ENCODE measurements at places on chromosomes 7 and 10.
A peak's percentile ranks its signal among the peaks of the same experiment; 100 is the strongest.

DNA sequence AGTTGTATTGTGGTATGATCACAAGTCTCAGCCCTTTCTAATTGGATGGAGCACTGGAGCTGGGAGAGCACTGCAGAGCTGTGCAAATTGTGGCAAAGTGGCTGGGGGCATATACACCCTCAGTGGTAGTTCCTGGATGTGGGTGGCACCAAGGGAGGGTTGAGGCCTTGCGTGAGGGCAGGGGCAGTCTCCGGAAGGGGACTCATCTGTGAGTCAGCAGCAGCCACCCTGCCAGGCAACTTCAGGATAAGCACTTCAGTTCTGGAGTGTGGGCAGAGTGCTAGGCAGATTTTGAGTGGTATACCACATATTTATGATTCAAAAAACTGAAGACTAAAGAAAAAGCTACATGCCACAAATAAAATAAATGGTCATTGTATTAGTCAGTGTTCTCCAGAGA, 210.5 kb downstream of the ETV1 start:
- no peak for DNase-seq

GRCh38 chr7:80881351-80881900, 37.4 kb downstream of the SEMA3C start:
- peak; percentile 26 for DNase-seq

- DNase-seq = no peak
Observed at GRCh38 chr7:128357217-128357613, 4.3 kb downstream of the PRRT4 start.

GRCh38 chr10:77361426-77361825, 276.2 kb downstream of the KCNMA1 start:
- DNase-seq = no peak

GRCh38 chr10:115830265-115830970, 442.6 kb downstream of the GFRA1 start:
- no peak for DNase-seq

- no peak for DNase-seq
Observed at GRCh38 chr10:42488416-42488815, 150.0 kb downstream of the ZNF33B start.

- DNase-seq = no peak
Observed at GRCh38 chr10:124002391-124003069, 90.9 kb downstream of the CHST15 start.

DNA sequence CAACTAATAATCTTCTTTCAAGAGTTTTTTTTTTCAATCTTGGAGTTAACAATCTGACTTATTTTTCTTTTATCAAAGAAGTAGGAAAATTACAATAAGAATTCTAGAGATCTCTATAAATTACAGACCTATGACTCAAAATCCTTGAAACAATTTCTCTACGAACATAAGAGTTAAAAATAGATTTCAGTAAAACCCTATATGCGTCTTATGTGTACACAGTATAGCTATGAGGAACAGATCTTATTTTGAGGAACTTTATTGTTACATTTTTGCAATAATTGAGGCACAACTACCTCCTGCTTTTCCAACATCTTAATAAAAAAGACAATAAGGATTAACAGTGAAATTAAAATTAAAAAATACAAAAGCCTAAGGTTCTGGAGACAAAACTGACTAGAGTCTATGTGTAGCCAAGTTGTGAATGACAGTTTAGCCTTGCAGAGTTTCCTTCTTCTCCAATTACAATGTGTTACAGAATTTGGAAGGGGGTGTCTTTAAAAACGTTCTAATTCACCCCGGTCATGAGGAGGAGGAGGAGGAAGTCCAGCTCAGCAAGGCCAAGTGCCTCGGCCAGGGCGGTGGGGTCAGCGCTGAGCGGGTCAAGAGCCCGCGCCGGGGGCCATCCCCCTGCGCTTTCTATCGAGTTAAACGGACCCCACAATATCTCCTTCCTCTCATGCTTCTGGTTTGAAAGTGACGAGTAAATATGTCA, 40.5 kb downstream of the AMZ1 start:
- peak; percentile 84 for DNase-seq

GRCh38 chr7:11846361-11846955, 14.5 kb upstream of the THSD7A start:
- no peak for DNase-seq

DNA sequence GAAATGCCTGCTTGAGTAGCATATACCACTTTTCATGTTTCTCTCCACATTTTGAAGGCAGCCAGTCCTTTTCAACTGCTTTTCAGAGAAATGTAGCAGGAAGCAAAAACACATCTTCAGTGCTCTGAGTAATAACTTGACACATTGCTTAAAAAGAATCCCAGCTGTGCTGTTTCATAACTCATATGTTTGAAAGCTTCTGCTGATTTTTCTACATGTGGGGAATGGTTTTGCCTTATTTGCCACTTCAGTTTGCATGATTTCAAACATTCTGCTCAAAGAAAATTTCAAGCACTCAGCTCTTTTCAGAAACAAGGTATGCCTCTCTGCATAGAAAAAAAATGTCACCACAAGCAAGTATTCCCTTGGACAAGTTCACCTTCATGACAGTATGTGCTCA, 732.8 kb downstream of the POM121L12 start:
- DNase-seq = no peak

GRCh38 chr7:2386964-2387669, 16.3 kb upstream of the CHST12 start:
- DNase-seq = no peak

- DNase-seq = peak; percentile 19
Observed at GRCh38 chr7:111960984-111961383, 245.2 kb downstream of the DOCK4 start.

- DNase-seq = no peak
Observed at GRCh38 chr10:71970331-71970730, 6.1 kb downstream of the CHST3 start.

GRCh38 chr10:15813415-15813814, 46.9 kb downstream of the MINDY3 start:
- no peak for DNase-seq

DNA sequence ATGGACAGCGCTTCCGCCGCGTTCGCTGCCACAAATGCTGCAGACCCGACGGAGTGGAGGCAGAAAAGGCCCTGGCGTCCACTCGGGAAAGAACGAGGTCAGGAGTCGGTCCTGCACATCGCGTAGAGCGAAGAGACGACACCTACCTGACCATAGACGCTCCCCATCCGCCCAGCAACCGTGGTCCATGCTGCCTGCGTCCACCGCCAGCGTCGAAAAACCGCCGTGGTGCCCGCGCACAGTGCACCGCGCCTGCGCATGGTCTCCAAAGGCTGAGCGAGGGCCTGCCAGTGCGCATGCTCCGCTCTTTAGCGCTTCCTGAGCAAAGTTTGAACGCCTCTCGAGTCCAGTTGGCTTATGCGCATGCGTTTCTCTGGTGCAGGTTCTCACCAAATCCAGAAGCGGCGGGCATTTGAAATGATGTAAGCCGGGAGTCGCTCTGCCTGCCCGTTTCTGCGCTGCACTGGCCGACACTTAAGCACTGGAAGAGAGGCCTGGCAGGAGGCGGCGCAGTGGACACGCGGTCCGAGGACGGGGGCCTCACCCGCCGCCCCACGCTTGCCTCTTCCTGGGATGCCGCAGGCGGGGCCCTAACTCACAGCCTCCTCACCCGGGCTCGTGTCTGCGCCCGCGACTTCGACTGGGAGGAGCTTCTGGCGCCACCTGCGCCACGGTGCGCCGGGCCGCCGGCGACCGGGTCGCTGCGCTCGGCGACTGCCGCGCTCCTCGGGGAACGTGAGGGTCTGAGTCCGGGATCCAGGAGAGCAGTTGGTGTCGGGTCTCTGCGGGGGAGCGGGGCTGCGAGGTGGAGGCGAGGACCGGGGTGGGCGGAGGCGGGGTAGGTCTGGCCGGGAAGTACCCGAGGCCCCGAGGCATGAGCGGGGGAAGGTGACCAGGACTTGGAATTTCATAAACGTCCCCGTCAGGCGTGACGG, at the start of gene FAM24B:
Gene FAM24B, minus strand, starts transcription at position 243 of the 935 bp plus-strand sequence. CDS start 29,066 bp downstream, outside the sequence.
- DNase-seq = peak; percentile 97

- DNase-seq = no peak
Observed at GRCh38 chr10:60003651-60004523, 97.5 kb upstream of the CCDC6 start.

GRCh38 chr7:27179030-27179429, 4.9 kb upstream of the HOXA10 start:
- no peak for DNase-seq

DNA sequence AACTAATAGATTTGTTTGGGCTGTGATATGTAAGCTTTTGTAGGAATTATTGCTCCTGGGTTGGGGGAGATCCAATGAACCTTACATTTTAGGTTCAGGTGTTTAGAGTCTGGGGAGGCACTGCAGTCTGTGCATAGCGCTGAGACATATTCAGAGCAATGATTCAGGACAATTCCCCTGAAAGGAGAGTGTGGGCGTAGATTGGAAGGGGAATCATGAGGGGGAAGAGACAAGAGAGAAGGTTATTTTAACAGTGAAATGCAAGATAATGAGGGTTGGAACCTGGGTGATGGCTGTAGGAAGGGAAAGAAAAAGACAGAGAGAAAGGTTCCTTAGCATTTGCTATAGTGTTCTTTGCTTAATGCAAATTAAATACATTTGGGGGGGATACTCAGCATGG, 1013.4 kb downstream of the REEP3 start:
- DNase-seq = no peak

- DNase-seq = no peak
Observed at GRCh38 chr7:114414156-114415063, at the start of gene FOXP2. Gene FOXP2 (plus strand): TSS chr7:114414815. CDS start chr7:114426512, 11,697 bp downstream.

DNA sequence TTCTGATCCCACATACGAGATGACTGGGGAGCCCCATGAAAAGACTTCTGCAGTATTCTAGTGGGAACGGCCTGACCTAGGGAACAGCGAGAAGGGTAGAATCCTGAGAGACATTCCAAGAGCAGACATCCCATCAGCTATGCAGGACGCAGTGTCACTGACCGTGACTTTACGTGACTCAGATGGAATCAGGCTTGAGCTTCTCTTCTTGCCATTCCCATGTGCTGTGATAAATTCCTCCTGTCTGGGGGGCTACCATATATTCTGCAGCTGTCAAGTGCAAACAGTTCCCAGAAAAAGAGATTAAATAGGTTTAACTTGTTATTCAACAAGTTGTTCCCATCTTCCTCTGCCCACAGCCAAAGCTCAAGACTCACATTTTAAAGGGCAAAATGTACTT, 73.1 kb upstream of the PDE1C start:
- DNase-seq = no peak

- no peak for DNase-seq
Observed at GRCh38 chr7:70893422-70893821, 238.5 kb upstream of the GALNT17 start.

- DNase-seq = no peak
Observed at GRCh38 chr7:77619314-77619713, 76.9 kb upstream of the RSBN1L start.

DNA sequence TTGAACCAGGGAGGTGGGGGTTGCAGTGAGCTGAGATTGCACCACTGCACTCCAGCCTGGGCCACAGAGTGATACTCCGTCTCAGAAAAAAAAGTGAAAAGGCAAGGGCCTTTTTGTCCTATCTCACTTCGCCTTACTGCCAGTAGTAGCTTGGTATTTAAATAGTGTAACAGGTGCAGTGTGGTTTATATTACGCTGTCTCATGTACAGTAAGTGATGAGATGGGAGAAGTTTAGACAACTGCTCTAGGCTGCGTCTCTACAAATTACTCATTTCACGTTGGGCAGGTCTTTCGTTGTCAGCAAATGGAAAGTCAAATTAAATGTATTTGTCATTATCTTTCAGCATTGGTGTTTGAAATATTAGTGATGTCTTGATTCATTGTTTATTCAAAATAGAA, 15.5 kb upstream of the PFKFB3 start:
- DNase-seq = no peak

DNA sequence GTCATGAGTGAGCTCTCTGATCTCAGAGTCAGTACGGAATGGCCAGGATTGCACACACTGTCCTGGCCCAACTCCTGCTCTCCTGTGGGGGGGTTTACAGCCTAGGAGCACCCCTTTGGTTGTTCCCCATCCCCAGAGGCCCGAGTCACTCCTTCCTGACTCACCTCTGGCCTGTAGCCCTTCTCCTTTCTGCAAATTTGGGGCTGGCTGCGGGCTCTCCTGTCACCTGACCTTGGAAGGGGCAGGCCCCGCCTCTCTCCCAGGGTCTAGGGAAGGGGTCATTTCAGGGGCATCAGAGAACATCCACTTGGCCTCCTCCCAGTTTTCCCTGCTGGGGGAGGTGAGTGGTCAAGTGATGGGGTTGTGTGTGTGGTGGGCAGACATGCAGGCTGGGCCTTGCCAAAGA, 1.7 kb downstream of the NYAP1 start:
- DNase-seq = peak; percentile 30
